Right lung (tissue), 10 donors: ENCODE measurements at places on chromosomes 11 and 22. TPM values are rescaled to one million over a fixed set of nuclear protein-coding genes. Genes with fewer than 3 reads are reported as not detected.

- no peak for DNase-seq
These were observed 74.7 kb downstream of the NARS2 start for GRCh38 chr11:78499971-78500370.

DNA sequence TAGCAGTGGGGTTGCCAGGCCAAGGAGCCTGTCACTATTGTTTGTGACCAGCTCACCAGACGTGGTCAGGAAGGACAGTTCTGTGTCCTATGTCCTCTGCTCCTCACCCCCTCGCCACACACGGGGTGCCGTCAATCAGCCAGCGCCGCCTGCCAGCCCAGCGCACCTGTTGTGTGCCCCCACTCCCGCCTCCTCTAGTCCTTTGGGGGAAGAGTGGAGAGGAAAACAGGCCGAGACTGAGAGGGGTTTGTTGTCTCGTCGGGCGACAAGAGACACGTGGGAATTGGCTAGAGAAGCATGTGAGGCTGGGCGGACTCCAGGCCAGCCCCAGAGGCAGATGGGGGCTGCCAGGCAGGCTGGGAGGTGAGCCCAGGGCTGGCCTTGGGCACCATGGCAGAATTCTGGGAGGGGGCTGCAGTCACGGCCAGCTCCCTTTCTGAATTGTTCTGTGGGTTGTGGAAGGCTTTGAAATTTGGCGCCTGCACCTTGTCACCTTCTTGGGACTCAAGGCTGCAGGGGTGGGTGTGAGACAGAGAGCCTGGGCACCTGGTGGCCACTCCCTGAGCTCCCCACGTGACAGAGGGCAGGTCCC lies 3.1 kb upstream of the KCNQ1OT1 start:
- no peak for DNase-seq

PANX2 gene
- 0.61 TPM for polyA plus RNA-seq

GRCh38 chr22:17548010-17548755 lies 15.1 kb upstream of the SLC25A18 start:
- no peak for DNase-seq

DNA sequence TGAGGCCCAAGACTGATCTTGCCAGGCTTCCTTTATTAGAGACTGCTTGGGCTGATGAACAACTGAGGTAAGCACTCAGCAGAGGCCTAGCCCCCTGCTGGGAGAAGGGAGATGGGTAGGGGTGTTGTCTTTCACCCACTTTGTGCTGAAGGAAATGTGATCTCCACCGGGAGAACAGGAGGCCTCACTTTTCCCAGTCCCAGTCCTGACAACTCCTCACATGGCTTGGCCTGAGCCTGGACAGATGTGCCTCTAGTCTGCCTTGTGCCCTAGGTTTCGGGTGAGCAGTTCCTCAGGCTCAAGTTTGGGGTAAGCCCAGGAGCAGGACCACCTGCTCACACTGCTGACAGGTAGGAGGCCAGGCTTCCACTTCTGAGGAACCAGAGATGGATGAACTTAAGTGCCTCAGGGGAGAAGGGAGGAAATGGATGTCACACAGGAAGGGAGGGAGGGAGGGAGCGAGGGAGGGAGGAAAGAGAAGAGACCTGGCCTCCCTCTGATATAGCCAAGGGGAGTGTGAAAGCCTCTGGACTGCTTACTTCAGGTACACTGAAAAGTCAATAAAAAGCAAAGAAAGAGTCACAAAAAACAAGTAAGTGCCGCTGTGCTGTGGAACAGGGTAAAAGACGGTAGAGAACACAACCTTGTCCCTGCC lies 8.1 kb downstream of the CLPB start:
- DNase-seq, result no peak

GRCh38 chr11:114345575-114346222 lies 49.5 kb downstream of the NNMT start:
- no peak for DNase-seq

KRTAP5-1 gene
- polyA plus RNA-seq, result not detected

DNA sequence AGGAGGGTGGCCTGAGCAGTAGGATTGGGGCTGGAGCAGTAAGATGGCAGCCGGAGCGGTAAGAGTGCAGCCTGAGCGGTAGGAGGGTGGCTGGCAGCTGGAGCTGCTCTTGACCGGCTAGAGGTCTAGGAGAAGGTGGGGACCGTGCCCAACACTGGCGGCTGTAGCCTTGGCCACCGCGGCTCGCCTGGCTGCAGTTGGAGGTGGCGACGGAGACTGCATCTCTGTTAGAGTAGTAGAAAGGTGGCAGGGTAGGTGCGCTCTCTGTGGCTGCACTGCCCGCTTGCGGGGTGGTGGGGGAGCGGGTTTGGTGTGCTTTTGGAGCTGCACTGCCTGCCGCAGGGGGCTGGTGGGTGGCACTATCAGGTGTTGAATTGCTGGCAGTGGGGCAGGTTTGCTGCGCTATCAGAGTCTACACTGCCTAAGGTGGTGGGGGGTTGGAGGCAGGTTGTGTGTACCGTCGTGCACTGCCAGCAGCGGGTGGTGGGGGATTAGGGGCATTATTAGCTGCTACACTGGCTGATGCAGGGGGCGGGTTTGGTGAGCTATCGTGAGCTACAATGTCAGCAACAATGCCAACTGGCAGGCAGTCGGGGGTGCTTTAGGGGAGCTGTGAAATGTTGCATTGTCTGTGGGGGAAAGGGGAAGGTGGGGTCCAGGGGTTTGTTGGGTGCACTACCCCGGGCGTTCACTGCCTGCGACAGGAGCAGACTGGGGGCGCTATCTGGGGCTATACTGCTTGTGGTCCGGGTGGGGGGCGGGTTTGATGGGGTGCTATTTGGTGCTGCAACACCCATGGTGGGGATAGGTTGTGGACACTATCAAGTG lies 4461.3 kb upstream of the OR11H1 start:
- no peak for DNase-seq
